Endothelial cell of umbilical vein (primary cell): ENCODE measurements at places on chromosomes 1 and 21.

DNA sequence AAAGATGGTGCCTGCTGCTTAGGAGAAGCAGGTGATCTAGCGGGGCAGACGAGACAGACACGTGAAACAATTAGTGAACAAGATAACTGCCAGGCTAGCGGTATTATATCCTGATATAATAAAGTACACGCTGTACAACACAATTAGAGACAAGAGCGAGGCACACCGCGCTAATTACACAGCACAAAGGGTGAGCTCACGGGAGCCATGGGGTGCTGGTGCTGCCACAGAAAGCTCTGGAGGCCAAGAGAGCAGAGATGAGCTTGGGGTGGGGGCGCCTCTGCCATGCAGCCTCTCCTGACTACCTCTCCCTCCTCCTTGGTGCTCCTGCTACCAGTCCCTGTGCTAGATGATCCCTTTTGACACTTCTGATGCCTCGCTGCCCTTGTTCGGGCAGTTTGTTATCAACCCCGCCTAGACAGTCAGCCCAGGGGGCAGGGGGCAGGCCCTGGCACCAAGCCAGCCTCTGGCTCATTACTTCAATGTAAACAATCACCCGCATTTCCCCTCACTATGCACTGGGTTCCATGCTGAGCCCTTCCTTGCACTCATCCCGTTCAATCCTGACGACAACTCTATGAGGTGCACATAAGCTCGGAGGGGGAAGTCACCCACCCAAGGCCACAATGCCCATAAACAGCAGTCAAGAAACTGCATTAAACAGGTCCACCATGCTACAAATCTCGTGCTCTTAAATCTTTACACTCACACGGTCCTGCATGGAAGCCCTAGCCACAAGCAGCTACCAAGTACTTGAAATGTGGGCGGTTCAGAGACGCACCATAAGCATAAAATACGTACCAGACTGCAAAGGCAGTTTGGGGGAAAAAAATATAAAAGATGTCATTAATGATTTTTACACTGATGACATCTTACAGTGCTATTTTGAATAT, 103.0 kb downstream of the SSBP3 start:
- H3K27ac ChIP-seq: no peak overlapping the region
- no peaks in the 10 kb centered on the region for H3K27me3 ChIP-seq
- DNase-seq: no peak
- H3K36me3 ChIP-seq: no peaks in the 10 kb centered on the region
- H3K4me1 ChIP-seq: peaks cover 9% of the 10 kb centered on the region
- no peak overlapping the region for H3K4me3 ChIP-seq

GRCh38 chr21:16519644-16520043, 789.9 kb downstream of the USP25 start:
- DNase-seq: no peak
- H3K4me1 ChIP-seq: no peaks in the 10 kb centered on the region
- no peaks in the 10 kb centered on the region for H3K36me3 ChIP-seq
- H3K27me3 ChIP-seq: no peaks in the 10 kb centered on the region

DNA sequence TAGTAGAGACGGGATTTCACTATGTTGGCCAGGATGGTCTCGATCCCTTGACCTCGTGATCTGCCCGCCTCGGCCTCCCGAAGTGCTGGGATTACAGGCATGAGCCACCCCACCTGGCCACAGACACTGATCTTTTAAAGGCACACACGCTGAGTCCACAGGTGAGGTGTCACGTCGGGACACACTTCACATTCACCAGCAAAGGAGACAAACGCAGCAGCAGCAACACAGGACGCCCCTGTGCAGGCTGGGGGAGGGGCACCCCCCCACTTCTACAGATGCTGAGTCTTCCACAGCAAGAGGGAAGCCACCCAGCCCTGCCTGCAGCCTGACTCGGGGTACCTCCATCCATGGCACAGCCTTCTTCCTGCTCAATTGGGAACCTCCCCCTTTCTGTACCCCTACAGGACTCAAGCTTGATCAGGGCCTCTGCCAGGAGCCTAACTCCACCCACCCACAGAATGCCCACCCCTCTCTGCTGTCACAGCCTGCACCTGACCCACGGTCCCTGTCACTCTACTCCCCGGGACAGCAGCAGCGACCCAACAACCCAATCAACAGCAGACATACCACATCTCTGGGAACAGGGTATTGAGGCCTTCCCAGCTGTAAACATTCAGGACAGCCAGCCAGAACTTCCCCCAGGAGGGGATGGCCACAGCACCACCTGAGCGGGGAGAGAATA, 9.5 kb downstream of the LSS start:
- no peaks in the 10 kb centered on the region for H3K27me3 ChIP-seq
- H3K4me1 ChIP-seq: no peaks in the 10 kb centered on the region
- peaks cover 7% of the 10 kb centered on the region for H3K36me3 ChIP-seq
- H3K4me3 ChIP-seq: no peak overlapping the region
- H3K27ac ChIP-seq: no peak overlapping the region
- no peak for DNase-seq

GRCh38 chr1:43337588-43337987, at the start of gene MPL:
TSS of gene MPL (plus strand) at chr1:43337818. CDS start at chr1:43337849, 31 bp downstream.
- H3K36me3 ChIP-seq: no peaks in the 10 kb centered on the region
- no peaks in the 10 kb centered on the region for H3K27me3 ChIP-seq
- no peak within 1 kb of the TSS for H3K4me3 ChIP-seq
- H3K27ac ChIP-seq: no peak within 1 kb of the TSS

DNA sequence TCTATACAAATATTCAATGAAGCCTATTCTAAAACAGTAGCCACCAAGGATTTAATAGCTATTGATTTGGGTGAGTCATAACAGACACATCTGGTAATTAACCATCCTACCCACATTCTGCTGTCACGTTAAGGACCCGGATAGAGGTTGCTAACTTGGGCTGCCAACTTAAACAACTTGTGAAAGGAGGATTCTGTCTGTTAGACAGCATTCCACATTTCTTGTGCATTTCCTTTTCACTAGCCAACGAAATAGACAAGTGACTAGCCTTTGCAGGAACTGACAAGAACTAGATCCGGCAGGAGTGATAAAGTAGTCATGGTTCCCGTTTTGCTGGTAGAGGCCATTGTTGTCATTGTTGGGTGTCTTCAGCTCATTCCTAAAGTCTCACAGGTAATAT, 9.5 kb downstream of the DSCAM start:
- DNase-seq: no peak
- H3K4me1 ChIP-seq: no peaks in the 10 kb centered on the region
- H3K36me3 ChIP-seq: no peaks in the 10 kb centered on the region
- H3K27ac ChIP-seq: no peak overlapping the region
- no peak overlapping the region for H3K4me3 ChIP-seq
- no peaks in the 10 kb centered on the region for H3K27me3 ChIP-seq

GRCh38 chr1:227934476-227935313, 13.0 kb downstream of the WNT9A start:
- no peaks in the 10 kb centered on the region for H3K4me1 ChIP-seq
- H3K27ac ChIP-seq: no peak overlapping the region
- no peaks in the 10 kb centered on the region for H3K27me3 ChIP-seq
- no peaks in the 10 kb centered on the region for H3K36me3 ChIP-seq
- H3K4me3 ChIP-seq: no peak overlapping the region
- peak; percentile 29 for DNase-seq

DNA sequence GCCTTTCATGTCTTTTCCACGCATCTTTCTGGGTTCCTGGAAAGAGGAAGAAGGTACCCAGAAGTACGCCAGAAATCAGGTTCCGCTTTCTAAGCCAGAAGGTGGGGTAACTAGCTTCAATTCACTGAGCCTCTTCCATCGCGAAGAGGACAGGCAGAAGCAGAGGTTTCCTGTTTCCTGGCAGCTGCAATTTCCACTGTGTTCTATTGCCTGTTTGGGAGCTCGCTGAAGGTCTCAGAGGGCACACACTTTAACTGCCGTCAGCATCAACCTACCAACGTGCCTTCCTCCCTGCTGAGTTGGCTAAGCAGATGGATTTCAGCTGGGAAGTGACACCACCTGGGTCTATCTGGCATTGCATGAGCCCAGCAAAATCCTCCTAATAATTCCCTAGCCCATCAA, 10.0 kb downstream of the NCF2 start:
- H3K4me3 ChIP-seq: no peak overlapping the region
- no peak overlapping the region for H3K27ac ChIP-seq
- no peaks in the 10 kb centered on the region for H3K36me3 ChIP-seq
- H3K4me1 ChIP-seq: no peaks in the 10 kb centered on the region
- DNase-seq: peak; percentile 49
